Uterus (tissue), 4 donors: ENCODE measurements at places on chromosomes 11 and 22. TPM values are rescaled to one million over a fixed set of nuclear protein-coding genes. Genes with fewer than 3 reads are reported as not detected.

DNA sequence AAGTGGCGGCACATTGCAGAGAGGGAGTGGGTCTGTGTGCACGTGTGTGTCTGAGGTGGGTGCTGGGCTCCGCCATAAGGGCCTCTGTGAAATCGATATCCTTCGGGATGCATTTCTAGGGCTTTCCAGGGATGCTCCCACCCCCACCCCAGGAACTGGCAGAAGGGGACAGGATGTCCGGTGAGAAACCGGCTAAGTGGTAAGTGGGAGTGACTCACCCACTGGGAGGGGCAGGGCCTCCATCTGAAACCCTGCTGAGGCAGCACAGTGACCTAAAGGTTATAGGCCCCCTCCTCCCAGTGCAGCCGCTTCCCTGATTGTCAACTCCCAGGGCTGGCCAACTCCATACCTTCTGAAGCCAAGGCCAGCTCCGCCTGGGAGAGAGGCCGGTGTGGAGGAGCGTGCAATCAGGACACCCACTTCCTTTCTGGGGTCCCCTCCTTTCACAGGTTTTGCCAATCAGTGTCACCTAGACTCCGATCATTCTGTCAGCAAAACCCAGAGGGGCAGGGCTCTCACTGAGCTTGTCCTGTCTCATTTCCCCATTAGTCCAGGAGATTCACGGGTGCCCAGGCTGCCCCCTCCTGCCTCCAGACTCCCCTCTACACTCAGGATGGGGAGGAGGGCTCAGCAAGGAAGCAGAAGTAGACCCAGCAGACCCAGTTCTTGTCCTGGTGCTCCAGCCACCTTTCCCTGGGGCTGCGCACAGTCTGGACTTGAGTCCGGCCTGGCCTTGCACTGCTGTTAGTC is 44.5 kb downstream of the NECTIN1 start:
- no peaks in the 10 kb centered on the region for H3K27me3 ChIP-seq
- H3K4me1 ChIP-seq: no peaks in the 10 kb centered on the region

DNA sequence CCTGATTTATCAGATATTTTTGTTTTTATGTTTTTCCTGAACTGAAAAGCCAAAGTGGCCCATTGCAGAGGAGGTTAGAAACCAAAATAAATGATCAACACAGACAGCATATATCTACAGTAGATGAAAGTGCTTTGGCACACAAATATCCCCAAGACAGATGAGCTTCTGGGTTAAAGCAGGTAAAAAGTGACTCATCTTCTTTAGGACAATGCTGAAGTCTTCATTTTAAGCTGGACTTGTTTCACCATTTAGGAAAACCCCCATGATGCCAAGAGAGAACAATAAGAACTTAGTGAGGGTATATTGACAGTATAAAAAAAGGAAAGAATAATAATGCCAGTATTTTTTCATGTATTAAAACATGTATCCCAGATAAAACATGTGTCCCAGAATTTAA is 100.8 kb upstream of the OR9G4 start:
- no peaks in the 10 kb centered on the region for H3K4me1 ChIP-seq
- H3K27ac ChIP-seq: no peak overlapping the region
- no peak overlapping the region for H3K4me3 ChIP-seq

The PGA4 gene
- 8.7 TPM for total RNA-seq

DNA sequence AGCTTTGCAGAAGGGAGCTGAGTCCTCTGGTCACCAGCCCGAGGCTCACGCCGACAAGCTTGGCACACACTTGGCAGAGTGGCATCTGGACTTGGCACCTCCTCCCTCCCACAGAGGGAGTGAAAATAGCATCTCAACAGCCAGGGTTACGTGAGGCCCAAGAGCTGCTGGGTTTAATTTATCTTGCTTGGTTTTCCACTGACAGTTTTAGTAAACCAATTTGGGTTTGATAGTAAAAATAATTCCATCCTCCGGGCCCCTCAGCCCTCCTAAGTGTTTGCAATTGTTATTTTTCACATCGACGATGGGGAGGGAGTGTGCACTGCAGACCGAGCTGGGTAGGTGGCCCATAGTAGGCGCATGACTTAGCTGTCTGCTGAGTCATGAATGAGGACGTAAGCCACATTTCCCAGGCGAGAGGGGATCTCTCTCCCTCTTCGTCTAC is 107.6 kb upstream of the ASPHD2 start:
- H3K4me3 ChIP-seq: no peak overlapping the region
- no peaks in the 10 kb centered on the region for H3K4me1 ChIP-seq
- no peak for DNase-seq
- no peaks in the 10 kb centered on the region for H3K27me3 ChIP-seq
- no peak overlapping the region for H3K27ac ChIP-seq

The MYO7A gene
- total RNA-seq: 18.2 TPM

- no peak for DNase-seq
- H3K36me3 ChIP-seq: no peaks in the 10 kb centered on the region
- peaks cover 4% of the 10 kb centered on the region for H3K4me1 ChIP-seq
- H3K27ac ChIP-seq: peak overlapping the region; percentile 33
- no peaks in the 10 kb centered on the region for H3K27me3 ChIP-seq
Observed at GRCh38 chr11:77823775-77824174, 2.8 kb downstream of the AAMDC start.

GRCh38 chr11:63504933-63505586 is 824 bp upstream of the LGALS12 start:
- no peaks in the 10 kb centered on the region for H3K27me3 ChIP-seq
- no peaks in the 10 kb centered on the region for H3K36me3 ChIP-seq
- H3K27ac ChIP-seq: no peak overlapping the region
- no peaks in the 10 kb centered on the region for H3K4me1 ChIP-seq

The LDHAL6A gene
- not detected for total RNA-seq

The NPAS4 gene
- total RNA-seq: not detected

DNA sequence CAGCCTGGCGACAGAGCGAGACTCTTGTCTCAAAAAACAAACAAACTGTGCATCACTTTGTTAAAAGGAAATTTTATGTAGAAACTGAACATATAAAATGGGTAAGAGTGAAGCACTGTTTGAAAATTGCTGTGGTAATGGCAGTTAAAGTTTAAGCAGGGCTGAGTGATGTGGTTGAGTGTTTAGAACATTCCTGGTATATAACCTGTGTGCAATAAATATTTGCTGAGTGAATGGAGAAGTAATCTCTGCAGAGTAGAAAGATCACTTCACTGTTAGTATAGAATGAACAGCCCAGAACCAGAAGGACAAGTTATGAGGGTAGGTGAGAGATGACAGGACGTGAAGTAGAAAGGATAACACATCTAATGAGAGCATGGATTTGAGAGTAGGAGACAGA is 27.3 kb downstream of the CECR2 start:
- no peaks in the 10 kb centered on the region for H3K4me1 ChIP-seq
- no peaks in the 10 kb centered on the region for H3K36me3 ChIP-seq
- no peak overlapping the region for H3K4me3 ChIP-seq
- no peak for DNase-seq
- H3K27ac ChIP-seq: no peak overlapping the region

The P4HA3 gene
- total RNA-seq: 1.9 TPM

- DNase-seq: no peak
- H3K4me1 ChIP-seq: no peaks in the 10 kb centered on the region
- no peaks in the 10 kb centered on the region for H3K36me3 ChIP-seq
Observed at GRCh38 chr22:47064416-47064815, 302.0 kb downstream of the TBC1D22A start.

The KRTAP5-10 gene
- total RNA-seq: not detected

DNA sequence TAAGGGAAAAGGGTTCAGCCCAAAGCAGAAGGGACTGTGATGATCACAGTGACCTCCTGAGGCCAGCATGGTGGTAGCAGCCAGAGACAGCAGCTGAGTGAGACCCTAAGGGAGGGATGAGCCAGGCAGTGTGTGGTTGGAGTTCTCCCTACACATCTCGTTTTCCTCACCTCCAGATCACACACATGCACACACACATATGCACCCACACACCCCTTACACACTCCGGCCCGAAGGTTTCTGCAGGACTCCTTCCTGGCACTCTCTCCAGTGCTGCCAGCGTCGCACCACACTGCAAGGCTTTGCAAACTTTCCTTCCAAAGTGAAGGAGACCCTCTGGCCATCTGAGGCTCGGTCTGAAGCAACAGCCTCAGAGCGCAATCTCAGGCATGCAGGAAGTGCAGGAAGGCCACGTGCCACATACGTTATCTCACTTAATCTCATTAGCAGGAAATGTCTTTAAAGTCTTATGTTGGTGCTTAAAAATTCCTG is 26.9 kb upstream of the TP53I11 start:
- no peak for DNase-seq
- H3K36me3 ChIP-seq: no peaks in the 10 kb centered on the region
- no peak overlapping the region for H3K4me3 ChIP-seq

DNA sequence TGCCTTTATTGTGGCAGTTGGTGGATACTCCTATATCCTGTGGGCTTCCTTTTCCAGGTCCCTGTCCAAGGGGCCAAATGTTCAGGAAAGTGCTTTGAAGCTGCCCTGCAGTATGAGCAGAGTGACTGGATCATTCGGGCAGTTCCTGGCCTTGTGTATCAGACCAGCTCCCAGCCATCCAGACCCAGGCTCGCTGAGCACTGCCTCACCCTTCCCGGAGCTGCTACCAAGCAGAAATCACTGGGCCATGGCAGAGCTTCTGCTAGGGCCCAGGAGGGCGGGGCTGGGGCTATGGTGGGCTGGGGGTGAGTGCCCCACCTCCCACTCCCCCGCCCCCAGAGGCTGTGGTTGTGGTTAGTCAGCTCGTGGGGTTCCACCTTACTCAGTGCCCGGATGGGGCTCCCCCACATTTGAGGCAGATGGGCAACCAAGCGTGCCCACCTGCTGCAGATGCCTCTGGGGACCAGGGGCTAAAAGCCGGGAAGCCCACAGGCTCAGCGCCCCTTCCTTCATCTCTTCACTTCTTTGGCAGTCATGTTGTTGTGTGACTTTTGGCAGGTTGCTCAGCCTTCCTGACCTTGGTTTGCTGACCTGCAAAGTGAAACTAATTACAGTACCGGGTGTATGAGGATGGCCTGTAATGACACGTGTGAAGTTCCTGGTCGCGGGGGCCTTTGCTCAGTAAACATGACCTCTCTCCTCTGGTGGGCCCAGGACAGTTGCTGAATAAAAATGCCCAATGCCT is 2.1 kb upstream of the LRRC32 start:
- H3K27ac ChIP-seq: peak overlapping the region; percentile 83
- H3K4me3 ChIP-seq: no peak overlapping the region
- no peaks in the 10 kb centered on the region for H3K27me3 ChIP-seq
- no peaks in the 10 kb centered on the region for H3K36me3 ChIP-seq
- no peak for DNase-seq

The RAPSN gene
- total RNA-seq: 0.41 TPM

The TRIM51 gene
- total RNA-seq: not detected

- peaks cover 13% of the 10 kb centered on the region for H3K4me1 ChIP-seq
- H3K4me3 ChIP-seq: no peak overlapping the region
- no peaks in the 10 kb centered on the region for H3K36me3 ChIP-seq
- no peak for DNase-seq
Observed at GRCh38 chr22:23219822-23220484, 39.6 kb downstream of the BCR start.

DNA sequence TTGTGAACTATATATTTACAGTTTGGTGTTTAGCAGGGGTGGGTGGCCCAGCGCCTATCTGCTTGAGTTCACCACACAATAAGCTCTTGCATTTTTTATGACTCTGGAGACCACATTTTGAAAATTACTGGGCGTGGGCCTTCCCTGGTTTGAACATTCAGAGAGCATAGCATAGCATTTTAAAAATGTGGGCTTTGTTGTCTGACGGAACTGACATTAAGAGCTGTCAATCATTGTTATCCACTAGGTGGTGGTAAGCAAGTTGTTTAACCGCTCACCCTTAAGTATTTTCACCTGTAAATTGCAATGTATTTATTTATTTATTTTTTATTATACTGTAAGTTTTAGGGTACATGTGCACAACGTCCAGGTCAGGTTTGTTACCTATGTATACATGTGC is 1.0 kb downstream of the NLRP14 start:
- peaks cover 9% of the 10 kb centered on the region for H3K4me1 ChIP-seq
- H3K4me3 ChIP-seq: no peak overlapping the region

DNA sequence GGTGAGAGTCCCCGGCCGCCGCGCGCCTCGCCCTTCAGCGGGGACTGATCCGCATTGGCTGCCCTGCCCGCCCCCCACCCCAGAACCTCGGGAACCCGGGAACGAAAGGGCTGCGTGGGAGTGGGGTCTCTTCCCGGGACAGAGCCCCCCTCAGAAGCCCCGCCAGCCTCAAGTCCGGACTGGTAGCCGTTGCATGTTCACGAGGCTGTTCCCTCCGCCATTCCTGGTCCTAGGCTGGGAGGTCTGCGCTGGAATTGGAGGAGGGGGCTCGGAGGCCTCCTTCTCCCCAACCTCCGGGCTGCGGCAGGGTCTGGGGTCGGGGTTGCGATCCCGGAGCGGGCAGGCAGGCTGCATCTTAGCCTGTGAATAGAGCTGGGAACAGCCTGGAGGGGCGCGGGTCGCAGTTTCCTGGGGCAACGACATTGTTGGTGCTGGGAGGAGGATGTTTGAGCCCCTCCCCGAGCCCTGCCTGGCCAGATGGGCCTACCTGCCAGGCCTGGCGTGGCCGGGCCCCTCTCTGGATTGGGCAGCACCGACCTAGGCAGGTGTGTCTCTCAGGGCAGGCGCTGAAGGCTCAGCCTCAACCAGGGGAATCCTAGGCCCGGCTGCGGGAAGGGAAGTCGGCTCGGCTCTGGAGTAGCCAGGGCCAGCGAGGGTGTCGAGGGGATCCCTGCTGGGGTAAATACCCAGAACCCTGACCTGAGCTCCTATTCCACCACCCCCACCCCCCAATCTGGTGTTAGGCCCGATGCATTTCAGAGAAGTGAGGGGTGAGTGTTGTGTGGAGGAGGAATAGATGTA is 670 bp downstream of the MAPK8IP1 start:
- no peaks in the 10 kb centered on the region for H3K27me3 ChIP-seq
- no peak overlapping the region for H3K27ac ChIP-seq
- peaks cover 7% of the 10 kb centered on the region for H3K4me1 ChIP-seq
- H3K36me3 ChIP-seq: no peaks in the 10 kb centered on the region
- peak overlapping the region; percentile 37 for H3K4me3 ChIP-seq

DNA sequence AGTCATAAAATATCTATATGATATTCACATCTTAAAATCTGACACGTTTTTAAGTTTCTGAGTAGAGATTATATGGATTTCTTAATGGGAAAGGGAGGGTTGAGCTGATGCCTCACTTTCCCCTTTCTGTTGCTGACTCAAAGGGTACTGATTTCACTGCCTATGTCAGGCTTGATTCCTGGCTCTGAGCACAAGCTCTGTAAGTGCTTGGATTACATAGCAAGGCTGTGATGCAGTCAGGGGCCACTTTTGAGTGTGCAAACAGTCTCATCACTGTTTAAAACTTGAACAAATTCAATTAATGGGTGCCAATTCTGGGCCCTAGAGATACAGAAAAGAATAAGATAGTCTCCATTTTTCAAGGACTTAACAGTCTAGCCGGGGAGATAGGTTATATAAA is 14.4 kb downstream of the ATXN10 start:
- H3K36me3 ChIP-seq: no peaks in the 10 kb centered on the region
- H3K4me1 ChIP-seq: no peaks in the 10 kb centered on the region
- peak overlapping the region; percentile 64 for H3K27ac ChIP-seq
- no peaks in the 10 kb centered on the region for H3K27me3 ChIP-seq
- DNase-seq: no peak

DNA sequence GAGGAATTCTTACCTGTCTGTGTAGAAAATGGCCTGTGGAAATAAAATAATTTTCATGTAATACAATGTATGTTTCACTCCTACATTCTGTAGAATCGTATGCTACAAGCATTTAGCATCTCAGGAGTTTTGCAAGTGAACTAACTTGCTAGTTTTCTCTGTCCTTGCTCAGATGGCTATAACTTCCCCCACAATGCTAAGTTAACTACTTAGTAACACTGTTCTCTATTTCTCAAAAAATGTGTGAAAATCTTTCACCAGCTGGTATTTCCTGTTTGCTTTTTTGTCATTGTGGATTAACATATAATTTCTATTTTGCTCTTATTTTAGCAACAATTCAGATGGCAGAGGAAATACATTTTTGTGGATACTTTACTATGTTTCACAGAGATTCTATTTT is 4.4 kb downstream of the OR4S2 start:
- no peak overlapping the region for H3K4me3 ChIP-seq
- H3K36me3 ChIP-seq: no peaks in the 10 kb centered on the region
- H3K27ac ChIP-seq: no peak overlapping the region
- no peaks in the 10 kb centered on the region for H3K27me3 ChIP-seq
- H3K4me1 ChIP-seq: no peaks in the 10 kb centered on the region
- no peak for DNase-seq
